ENCODE measurements at places on chromosomes 13 and 19.

DNA sequence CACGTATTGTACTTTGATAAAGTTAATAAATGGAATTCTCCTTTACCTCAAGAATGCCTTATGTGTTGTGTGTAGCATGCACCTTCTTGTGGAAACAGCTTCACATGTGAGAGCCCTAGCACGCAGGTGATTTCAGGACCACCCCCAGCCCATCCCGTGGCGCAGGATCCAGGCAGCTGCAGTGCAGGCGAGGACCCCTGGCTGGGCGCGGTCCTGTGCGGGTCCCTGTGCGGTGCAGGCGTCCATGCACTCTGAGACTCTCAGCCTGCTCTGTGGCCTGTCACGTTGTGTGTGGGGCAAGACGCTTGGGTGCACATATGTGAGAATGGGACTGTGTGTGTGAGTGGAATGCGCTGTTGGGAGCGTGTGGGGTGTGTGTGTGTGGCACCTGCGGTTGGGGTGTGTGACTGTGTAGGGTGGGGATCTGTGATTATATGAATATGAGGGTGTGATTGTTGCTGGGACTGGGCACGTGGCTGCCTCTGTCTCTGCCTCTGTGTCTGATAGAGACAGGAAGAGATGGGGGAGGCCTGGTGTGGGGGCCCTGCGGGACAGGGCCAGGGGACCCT is 30.8 kb downstream of the WTIP start:
- DNase-seq, result no peak

DNA sequence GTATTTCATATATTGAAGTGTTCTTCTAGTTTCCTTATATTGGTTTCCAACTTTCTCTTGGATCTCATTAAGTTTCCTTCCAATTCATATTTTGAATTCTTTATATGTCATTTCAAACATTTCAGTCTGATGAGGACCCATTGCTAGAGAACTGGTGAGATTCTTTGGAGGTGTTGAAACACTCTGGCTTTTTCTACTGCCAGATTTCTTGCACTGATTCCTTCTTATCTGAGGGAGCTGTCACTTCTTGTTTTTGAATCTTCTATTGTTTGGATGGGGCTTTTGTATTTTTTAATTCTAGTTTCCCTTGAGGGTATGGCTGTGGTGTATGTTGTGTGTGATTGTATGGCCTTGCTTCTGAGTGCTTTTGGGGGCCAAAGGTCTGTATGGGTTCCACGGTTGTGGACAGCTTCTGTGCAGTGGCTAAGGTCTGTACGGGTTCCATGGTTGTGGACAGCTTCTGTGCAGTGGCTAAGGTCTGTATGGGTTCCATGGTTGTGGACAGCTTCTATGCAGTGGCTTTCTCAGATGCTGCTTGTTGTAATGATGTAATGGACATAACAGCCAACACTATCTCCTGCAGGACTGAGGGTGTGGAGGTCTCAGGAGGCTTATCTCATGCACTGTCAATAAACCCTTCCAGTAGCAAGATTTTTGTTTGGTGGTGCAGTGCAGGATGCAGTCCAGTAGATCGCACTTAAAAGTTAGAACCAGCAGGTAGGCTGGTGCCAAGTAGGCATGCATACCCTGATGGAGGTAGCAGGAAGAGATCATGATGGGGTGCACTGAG is 36.8 kb downstream of the ACSBG2 start:
- peak; percentile 12 for DNase-seq

DNA sequence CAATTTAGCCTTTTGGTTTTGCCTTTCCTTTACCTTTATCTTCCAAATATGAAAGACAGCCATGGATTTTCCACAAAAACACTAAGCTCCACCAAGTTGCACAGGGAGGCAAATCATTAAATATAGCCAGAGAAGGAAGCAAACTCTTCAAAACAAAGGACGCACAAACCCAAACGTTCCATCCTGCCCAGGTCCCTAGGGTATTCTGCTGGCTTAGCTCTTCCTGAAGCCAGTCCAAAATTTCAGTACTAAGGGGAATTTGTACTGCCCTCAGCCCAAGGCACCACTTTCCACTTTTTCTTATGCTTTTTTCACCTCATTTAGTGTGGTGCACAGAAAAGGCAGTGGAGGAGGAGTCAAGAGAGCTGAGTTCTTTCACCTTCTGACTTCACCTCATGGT is 169.9 kb downstream of the FLT1 start:
- peak; percentile 46 for DNase-seq

- DNase-seq, result peak; percentile 60
These were observed 37.3 kb downstream of the IL12RB1 start for GRCh38 chr19:18049385-18049784.
